ENCODE measurements at places on chromosomes 11 and 22. TPM values are rescaled to one million over a fixed set of nuclear protein-coding genes. Genes with fewer than 3 reads are reported as not detected.

The MMP10 gene
- total RNA-seq, result not detected

The CD6 gene
- total RNA-seq, result 337 TPM

The CDC42BPG gene
- total RNA-seq, result 0.50 TPM

The MN1 gene
- total RNA-seq, result 0.23 TPM

The ASCC2 gene
- total RNA-seq, result 88.8 TPM

The OR8I2 gene
- not detected for total RNA-seq

The CHADL gene
- total RNA-seq, result 0.20 TPM

The OR51E2 gene
- not detected for total RNA-seq

The KRTAP5-11 gene
- total RNA-seq, result not detected

The BTBD10 gene
- 26.5 TPM for total RNA-seq

The MIAT gene
- 50.1 TPM for total RNA-seq

The OR6X1 gene
- not detected for total RNA-seq

The CASP12 gene
- total RNA-seq, result not detected

The GAS2L1 gene
- 3.0 TPM for total RNA-seq

The CARD10 gene
- total RNA-seq, result not detected

The OR2D2 gene
- not detected for total RNA-seq

The OR5P2 gene
- not detected for total RNA-seq

The ASPHD2 gene
- total RNA-seq, result 14.1 TPM

The OR56A1 gene
- not detected for total RNA-seq

The RASGRP2 gene
- total RNA-seq, result 276 TPM

The GGT1 gene
- 47.3 TPM for total RNA-seq

The OR51B2 gene
- not detected for total RNA-seq

The SCN2B gene
- total RNA-seq, result not detected

The USP2 gene
- 0.41 TPM for total RNA-seq

The TSGA10IP gene
- not detected for total RNA-seq

The OR10A2 gene
- not detected for total RNA-seq

The EFCAB6 gene
- total RNA-seq, result 0.20 TPM

The KDM4E gene
- total RNA-seq, result not detected

The IL17REL gene
- not detected for total RNA-seq

The TCF20 gene
- 76.5 TPM for total RNA-seq
